ENCODE measurements at places on chromosomes 7 and 10.

DNA sequence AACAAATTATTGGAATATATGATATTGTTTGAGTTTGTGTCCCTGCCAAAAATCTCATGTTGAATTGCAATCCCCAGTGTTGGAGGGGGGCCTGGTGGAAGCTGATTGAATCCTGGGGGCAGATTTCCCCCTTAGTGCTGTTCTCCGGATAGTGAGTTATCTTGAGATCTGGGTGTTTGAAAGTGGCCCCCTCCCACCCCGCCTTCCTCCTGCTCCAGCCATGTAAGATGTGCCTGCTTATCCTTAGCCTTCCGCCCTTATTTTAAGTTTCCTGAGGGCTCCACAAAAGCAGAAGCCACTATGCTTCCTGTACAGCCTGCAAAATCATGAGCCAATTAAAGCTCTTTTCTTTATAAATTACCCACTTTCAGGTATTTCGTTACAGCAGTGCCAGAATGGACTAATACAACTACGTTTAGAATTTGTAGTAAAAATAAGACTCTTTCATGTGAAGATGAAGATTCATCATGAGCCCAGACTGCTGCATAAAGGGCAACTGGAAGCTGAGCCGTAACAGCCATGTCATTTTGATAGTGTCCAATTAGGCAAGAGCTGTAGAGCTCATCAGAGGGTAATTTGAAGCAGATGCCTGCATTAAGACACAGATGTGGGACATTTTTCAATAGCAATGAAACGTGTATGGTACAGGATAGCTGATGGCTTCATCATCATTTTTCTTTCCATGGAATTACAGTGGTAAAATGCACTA is 1007.2 kb downstream of the REEP3 start:
- DNase-seq = no peak

DNA sequence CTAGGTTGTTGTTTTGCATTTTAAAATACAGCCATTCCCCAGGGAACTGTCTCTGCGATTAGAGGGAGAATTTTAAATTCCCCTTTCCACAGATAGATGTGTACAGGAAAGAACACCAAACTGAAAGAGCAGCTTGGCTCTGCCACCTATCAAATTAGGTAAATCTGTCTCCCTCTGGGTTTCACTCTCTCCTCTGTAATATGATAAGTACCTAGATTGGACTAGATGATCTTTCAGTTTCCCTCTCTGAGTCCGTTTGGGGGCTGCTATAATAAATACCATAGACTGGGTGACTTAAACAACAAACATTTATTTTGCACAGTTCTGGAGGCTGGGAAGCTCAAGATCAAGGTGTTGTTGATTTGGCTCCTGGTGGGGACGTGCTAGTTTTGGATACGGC is 186.0 kb downstream of the KIF20B start:
- no peak for DNase-seq

GRCh38 chr7:85638394-85638793 is 451.5 kb upstream of the SEMA3D start:
- no peak for DNase-seq

- DNase-seq = no peak
Observed at GRCh38 chr10:12380999-12381398, 31.7 kb downstream of the CAMK1D start.

DNA sequence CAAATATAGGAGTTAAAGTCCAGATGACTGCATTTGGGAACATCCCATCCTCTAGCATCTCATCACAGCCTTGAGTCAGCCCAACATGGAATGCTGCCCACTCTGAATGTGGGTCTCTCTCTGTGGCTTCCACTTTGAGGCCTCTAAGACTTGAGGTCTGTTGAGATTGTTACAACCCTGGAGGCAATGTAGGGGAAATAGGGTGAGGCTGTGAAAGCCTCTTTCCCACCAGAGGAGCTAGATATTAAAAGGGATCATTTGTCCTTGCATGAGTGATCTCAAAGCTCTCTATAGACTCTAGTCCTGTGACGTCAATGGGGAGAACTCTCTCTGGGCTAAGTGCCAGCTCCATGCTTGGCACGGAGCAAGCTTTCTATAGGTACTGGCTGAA is 6.4 kb upstream of the GOLGA7B start:
- no peak for DNase-seq

DNA sequence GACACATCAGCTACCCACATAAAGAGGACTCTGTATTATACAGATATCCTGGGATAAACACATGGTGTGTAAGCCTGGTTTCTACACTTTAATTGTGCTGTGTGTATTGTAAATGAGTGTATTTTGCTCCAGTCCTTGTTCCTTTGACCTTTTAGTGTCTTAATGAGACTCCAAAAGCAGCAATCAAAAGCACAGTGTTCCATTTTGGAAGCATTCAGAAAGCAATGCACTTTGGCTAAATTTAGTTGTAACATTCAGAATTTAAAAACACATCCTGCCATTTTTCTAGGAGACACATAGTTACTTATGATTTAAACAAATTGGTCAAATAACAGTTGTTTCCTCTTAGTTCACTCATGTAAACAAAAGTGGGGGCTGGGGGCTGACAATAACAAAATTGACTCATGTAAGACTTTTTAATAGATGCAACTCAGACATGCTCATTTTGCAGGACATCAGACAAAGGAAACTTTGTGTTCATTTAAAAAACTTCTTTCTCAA is 122.2 kb downstream of the GPR37 start:
- no peak for DNase-seq

DNA sequence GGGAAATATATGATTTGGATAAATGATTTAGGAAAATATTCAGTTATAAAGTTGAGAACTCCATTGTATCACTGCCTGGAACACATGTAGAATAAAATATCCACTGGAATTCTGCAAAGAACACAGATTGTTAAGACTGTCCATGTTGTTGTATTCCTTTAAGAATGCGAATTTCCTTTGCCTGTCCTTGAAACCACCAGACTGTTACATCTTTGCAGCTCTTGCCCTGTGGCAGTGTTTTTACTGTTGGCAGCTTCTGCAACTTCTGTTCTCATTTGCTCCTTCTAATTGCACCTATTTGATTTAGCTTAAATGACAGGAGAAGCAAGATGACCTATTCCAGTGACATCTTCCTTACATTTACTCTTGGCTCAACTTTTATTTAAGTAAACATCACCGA is 39.7 kb downstream of the MALSU1 start:
- DNase-seq = no peak

DNA sequence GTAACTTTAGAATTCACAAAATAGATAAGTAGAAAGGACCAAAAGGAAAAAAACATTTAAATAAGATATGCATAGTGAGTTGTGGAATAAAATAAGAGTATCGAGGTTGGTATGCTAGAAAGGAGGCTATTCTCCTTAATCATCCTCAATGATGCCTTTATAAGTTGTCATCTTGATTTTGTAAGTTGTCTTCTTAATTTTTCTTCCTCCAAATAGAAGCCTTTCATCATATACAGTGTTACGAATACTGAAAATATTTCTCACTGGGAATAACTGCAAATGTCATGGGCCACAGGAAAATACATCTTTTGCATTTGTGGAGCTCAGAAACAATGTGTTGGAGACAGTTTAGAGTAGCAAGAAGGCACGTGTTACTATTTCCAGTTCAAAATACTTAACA is 31.5 kb upstream of the PRTFDC1 start:
- DNase-seq = no peak

DNA sequence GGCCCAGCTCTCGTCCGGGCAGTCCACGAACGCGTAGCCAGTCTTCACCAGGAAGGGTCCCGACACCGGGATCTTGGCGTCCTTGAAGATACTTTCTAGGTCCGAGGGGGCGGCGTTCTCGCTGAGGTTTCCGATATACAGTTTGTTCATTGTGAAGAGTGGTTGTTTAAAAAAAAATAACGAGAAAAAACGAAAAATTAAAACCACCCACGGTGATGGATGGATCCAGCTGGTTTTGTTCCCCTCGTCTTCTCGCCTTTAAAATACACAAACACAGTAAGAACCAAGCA is 385 bp downstream of the IGF2BP3 start:
- DNase-seq = no peak

GRCh38 chr7:50562136-50562535 is 3.1 kb downstream of the DDC start:
- DNase-seq = no peak

- DNase-seq = no peak
Observed at GRCh38 chr7:30975256-30975899, 11.6 kb downstream of the GHRHR start.

- no peak for DNase-seq
Observed at GRCh38 chr10:124383496-124383895, 35.2 kb downstream of the OAT start.

DNA sequence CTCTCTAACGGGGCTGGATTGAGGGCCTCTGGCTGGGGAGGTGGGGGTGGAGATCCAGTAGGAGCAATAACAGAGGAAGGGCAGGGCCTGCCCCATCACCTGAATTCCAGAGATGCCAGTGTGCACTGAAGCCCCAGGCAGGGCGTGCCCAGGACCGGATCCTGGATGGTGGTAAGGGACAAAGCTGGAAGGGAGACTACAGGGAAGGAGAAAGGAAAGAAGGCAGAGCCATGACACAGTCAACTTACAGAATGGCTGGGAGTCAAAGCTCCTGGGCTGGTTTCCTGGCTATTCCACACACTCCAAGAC is 666 bp downstream of the TMEM139 start:
- no peak for DNase-seq

DNA sequence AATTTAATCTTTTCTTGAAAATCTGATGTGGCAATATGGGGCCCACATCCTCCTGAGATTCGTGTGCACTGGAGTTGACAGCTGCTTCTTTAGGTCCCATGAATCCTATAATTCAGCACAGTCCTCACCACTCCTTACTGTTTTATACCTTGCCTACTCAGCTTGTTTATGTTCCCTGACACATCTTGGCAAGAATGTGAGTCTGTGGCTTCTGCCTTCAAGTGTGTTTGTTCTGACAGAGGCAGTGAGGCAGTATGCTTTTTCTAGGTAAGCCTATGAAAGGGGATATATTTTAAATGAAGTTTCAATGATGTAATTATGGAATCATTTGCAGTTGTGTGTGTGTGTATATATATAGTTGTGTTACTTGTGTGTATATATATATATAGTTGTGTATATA is 106.4 kb downstream of the AMPH start:
- no peak for DNase-seq

DNA sequence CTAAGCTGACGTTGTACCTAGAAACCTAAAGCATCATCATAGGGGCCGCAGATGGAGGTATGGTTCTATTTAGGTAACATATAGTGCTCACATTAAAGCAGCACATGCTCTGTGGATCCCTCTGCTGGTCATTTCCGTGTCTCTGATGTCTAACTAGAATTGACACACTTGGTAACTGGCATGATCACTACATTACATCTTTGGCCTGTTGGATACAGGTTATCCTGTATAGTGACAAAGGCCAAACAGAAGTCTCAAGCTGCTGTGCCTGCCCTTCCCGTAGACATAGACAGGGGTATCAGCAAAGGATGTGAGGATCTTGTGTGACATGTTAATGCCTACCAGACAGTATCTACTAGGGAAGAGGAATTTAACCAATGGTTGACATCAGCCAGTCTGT is 51.2 kb downstream of the KIF5B start:
- no peak for DNase-seq

DNA sequence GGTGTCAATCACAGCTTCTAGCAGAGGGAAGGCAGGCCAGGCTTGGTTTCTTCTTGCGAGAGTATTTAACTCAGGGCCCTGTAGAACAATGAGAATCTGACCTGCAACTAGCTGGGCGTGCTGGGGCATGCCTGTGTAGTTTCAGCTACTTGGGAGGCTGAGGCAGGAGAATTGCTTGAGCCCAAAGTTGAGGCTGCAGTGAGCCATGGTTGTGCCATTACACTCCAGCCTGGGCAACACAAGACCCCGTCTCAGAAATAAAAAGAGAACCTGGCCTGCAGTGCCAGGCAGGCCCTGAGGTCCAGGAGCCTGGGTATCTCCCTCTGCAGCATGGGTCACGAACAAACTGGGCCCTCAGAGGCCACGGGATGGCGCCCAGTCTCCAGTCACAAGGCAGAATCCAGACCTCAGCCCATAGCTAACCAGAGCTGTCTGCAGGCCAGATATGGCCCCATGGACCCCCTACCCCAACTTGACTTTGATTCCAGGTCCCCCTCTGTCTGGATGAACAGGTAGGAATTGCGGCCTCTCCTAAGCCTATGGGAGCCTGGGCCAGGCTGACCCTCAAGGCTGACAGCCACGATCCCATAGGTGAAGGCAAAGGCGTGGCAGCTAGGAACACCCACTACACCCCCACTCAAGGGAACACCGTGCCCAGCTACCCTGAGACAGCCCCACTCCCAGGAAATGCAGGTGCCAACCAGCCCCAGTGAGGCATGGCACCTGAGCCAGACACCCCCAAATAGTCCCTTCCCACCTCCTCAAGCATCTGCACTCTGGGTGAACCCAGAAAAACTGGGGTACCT is 102.7 kb upstream of the TNRC18 start:
- no peak for DNase-seq

GRCh38 chr7:120985130-120985758 is 3.3 kb upstream of the CPED1 start:
- no peak for DNase-seq

DNA sequence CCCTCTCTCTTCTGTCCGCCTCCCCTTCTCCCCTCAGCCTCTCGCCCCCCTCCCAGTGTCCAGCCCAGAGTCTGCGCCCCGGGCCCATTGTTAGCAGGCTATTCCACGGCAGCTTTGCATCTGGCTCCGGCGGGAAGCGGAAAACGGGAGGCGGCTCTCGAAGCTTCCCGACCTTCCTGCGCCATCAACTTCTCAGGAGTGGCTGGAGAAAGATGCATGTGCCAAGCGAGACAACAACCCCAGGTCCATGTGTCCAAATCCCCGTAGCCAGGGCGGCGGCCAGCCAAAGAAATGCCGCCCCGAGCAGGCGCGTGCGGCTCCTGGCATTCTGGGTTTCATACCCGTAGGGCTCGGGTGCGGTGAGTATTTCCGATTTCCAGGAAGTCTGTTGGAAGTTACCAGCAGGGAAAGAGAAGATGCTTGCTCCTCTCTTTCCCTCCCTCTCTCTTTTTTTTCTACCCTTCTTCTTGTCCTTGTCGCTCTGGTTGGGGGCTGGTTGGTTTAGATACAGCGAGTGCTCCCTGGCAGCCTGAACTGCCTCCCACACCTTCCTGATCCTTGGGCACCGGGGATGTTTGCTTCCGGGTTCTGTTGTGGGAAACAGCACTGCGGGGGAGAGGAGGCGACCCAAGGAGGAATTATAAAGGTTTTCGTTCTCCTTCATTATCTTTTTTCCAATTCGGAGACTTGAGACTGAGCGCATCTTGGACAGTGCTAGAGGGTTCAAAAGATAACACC is 1.2 kb upstream of the HOXA2 start:
- DNase-seq = no peak

GRCh38 chr7:22663721-22664120 is 63.3 kb upstream of the IL6 start:
- no peak for DNase-seq

DNA sequence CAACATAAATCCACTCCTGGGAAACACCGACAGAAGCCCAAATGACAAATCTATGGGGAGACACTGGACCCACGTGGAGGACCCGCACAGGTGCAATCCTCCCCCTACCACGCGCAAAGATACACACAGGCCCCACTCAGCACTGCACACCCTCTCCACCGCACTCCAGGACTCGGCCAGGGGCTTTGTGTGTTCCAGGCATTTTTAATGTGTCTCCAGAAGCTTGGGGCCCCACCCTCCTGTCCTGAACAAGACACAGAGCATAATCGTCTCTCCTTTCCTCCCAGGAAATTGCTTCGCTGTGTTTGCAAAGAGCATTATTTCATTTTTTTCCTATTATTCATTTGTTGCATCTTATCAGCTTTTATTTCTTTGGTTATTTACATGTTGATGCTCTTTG is 82.8 kb downstream of the GLI3 start:
- no peak for DNase-seq

- DNase-seq = no peak
Observed at GRCh38 chr7:74709880-74710671, 52.6 kb downstream of the GTF2I start.

- no peak for DNase-seq
Observed at GRCh38 chr7:158098125-158099030, 489.2 kb downstream of the PTPRN2 start.

Data from GM19239 (cell line).